Naive B cell (primary cell): ENCODE measurements at places on chromosomes 7 and 10. TPM values are rescaled to one million over a fixed set of nuclear protein-coding genes. Genes with fewer than 3 reads are reported as not detected.
A peak's percentile ranks its signal among the peaks of the same experiment; 100 is the strongest.

GRCh38 chr7:158779061-158780000 lies 50.0 kb downstream of the ESYT2 start:
- no peak for DNase-seq
- H3K36me3 ChIP-seq, result no peaks in the 10 kb centered on the region
- no peak overlapping the region for H3K27ac ChIP-seq
- H3K27me3 ChIP-seq, result no peaks in the 10 kb centered on the region
- no peak overlapping the region for H3K4me3 ChIP-seq
- H3K4me1 ChIP-seq, result no peaks in the 10 kb centered on the region

GRCh38 chr7:128458956-128459355 lies 3.3 kb downstream of the HILPDA start:
- DNase-seq, result no peak
- no peaks in the 10 kb centered on the region for H3K36me3 ChIP-seq
- no peaks in the 10 kb centered on the region for H3K27me3 ChIP-seq

FAM24B gene
- 10.8 TPM for polyA plus RNA-seq

GRCh38 chr10:102769375-102770107 lies 25.8 kb downstream of the WBP1L start:
- H3K36me3 ChIP-seq, result no peaks in the 10 kb centered on the region
- no peak for DNase-seq
- H3K4me1 ChIP-seq, result peaks cover 49% of the 10 kb centered on the region
- H3K27ac ChIP-seq, result peak overlapping the region; percentile 43

DNA sequence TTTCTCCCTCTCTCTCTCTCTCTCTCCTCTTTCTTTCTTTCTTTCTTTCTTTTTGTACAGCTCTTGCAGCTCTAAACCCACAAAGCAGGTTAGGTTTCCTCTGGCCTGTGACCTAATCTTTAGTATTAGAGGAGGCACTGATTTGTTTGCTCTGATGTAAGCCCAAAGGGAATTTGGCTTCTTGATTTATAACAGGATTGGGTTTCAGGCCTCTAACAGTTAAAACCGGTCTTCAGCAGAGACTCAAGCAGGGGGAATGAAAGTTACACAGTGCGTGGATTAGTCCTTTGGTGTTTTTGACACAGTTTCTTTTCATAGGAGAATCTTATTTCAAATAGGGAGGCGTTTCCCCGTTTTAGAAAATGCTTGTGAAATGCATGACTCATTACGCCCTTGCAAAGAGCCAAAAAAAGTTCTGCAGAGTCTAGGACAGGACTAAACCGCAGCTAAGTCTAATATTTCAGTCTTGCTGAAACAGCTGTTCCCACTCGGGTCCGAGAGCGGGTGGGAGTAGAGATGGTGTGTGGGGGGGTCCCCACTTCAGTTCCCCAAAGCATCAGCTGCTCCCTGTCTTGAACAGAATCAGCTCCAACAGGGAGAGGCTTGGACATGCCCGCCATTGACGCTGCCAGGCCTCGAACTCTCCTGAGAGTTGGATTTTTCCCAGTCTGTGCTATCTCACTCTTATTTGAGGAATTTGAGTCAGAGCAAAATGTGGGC lies 296.5 kb upstream of the PITRM1 start:
- no peak overlapping the region for H3K4me3 ChIP-seq
- no peaks in the 10 kb centered on the region for H3K36me3 ChIP-seq
- H3K4me1 ChIP-seq, result peaks cover 37% of the 10 kb centered on the region
- H3K27me3 ChIP-seq, result no peaks in the 10 kb centered on the region

DNA sequence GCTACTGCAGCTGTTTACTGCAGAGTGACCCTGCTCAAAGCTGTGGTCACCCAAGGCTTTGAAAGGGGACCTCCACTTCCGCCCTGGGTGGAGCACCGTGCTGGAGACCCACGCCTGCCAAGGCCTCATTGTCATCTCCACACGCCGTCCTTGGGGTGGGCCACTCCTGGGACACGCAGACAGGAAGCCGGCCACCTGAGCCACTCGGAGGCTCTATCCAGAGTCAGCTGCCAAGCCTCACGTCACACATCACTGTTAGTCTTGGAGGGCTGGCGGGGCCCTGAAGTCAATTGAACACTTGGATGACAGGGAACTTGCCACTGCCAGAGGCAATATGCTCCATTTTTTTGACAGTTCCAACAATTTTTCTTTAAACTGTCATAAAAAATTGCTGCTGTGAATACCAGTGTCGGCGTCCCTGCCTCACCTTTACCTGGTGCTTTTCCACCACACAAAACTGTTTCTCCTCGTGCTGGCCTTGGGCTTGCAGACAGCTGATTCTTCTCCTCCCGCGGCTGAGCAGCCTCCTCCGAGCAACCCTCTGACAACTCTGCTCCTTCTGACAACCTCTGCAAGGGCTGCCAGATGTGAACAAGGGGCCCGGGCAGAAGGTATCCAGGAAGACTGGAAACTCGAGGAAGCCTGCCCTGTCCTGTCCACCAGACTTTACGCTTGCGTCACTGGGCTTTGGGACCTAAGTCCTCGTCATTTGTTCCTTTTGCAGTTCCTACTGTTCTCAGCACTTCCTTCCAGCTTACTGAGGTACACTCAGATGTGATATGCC lies 81.9 kb downstream of the EGFR start:
- H3K27ac ChIP-seq, result no peak overlapping the region
- peaks cover 27% of the 10 kb centered on the region for H3K27me3 ChIP-seq
- DNase-seq, result no peak
- H3K4me1 ChIP-seq, result no peaks in the 10 kb centered on the region

- H3K4me1 ChIP-seq, result no peaks in the 10 kb centered on the region
- H3K4me3 ChIP-seq, result no peak overlapping the region
- peaks cover 8% of the 10 kb centered on the region for H3K27me3 ChIP-seq
Measured at GRCh38 chr10:18689498-18689897, 30.3 kb downstream of the ARL5B start.

DNA sequence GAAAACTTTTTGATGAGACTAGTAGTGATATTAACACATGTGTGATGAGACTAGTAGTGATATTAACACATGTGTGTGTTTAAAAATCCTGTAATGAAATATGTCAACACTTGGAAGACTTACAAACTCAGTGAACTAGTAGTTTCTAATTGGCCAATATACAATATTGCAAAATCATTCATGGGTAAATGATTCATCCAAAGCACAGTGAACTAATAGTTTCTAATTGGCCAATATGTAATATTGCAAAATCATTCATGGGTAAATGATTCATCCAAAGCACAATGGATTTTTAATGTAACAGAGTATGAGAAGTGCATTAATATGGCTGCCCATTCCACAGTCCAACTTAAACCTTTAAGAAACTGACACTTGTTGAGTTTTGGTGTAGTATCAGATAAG lies 77.8 kb downstream of the ATAD1 start:
- no peaks in the 10 kb centered on the region for H3K27me3 ChIP-seq
- no peak overlapping the region for H3K27ac ChIP-seq
- no peak for DNase-seq
- H3K36me3 ChIP-seq, result no peaks in the 10 kb centered on the region
- H3K4me1 ChIP-seq, result no peaks in the 10 kb centered on the region
- no peak overlapping the region for H3K4me3 ChIP-seq

GRCh38 chr7:148371280-148371937 lies 219.2 kb upstream of the C7orf33 start:
- H3K4me1 ChIP-seq, result peaks cover 20% of the 10 kb centered on the region
- H3K27ac ChIP-seq, result no peak overlapping the region
- DNase-seq, result no peak
- peaks cover 17% of the 10 kb centered on the region for H3K36me3 ChIP-seq
- no peaks in the 10 kb centered on the region for H3K27me3 ChIP-seq

GRCh38 chr7:25720427-25720826 lies 431.6 kb upstream of the NFE2L3 start:
- no peak overlapping the region for H3K27ac ChIP-seq
- no peak overlapping the region for H3K4me3 ChIP-seq
- no peaks in the 10 kb centered on the region for H3K36me3 ChIP-seq
- no peak for DNase-seq

PCDH15 gene
- not detected for polyA plus RNA-seq

CPEB3 gene
- polyA plus RNA-seq, result 2.8 TPM

NOBOX gene
- not detected for polyA plus RNA-seq

AGAP4 gene
- 0.99 TPM for polyA plus RNA-seq

ZNF425 gene
- 0.70 TPM for polyA plus RNA-seq

GRCh38 chr7:13850185-13850752 lies 139.2 kb downstream of the ETV1 start:
- no peaks in the 10 kb centered on the region for H3K4me1 ChIP-seq
- no peaks in the 10 kb centered on the region for H3K27me3 ChIP-seq
- DNase-seq, result no peak
- H3K4me3 ChIP-seq, result no peak overlapping the region
- H3K36me3 ChIP-seq, result no peaks in the 10 kb centered on the region

MOGAT3 gene
- not detected for polyA plus RNA-seq

FGL2 gene
- polyA plus RNA-seq, result 4.1 TPM

RADIL gene
- polyA plus RNA-seq, result not detected

- no peak for DNase-seq
- no peak overlapping the region for H3K4me3 ChIP-seq
- peaks cover 12% of the 10 kb centered on the region for H3K36me3 ChIP-seq
Measured at GRCh38 chr7:388023-388960, 98.3 kb downstream of the FOXL3 start.

PNLIPRP3 gene
- not detected for polyA plus RNA-seq

DNA sequence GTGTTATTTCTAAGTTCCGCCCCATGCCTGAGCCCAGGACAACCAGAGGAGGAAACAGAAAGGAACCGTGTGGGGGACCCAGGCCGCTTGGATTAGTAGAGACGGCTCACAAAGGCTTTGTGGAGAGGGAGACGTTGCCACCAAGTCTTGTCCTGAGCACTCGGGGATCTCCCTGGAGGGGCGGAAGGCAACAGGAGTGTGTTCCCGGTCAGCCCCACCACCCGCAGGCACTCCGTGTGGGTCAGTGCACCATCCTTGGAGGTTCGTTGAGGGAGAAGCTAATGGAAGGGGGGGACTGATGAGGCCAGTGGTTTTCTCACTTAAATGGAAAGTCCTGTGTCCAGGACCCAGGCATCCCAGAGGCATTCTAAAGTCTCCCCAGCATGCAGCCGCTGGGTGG lies 26.7 kb upstream of the EN2 start:
- no peaks in the 10 kb centered on the region for H3K36me3 ChIP-seq
- no peaks in the 10 kb centered on the region for H3K4me1 ChIP-seq
- peaks cover 36% of the 10 kb centered on the region for H3K27me3 ChIP-seq
- no peak for DNase-seq
- H3K27ac ChIP-seq, result no peak overlapping the region
- no peak overlapping the region for H3K4me3 ChIP-seq

FGF8 gene
- not detected for polyA plus RNA-seq

- no peak overlapping the region for H3K4me3 ChIP-seq
- peak overlapping the region; percentile 85 for H3K27ac ChIP-seq
- DNase-seq, result no peak
- H3K36me3 ChIP-seq, result peaks cover 38% of the 10 kb centered on the region
- H3K4me1 ChIP-seq, result peaks cover 14% of the 10 kb centered on the region
Measured at GRCh38 chr7:87448388-87448787, 27.1 kb downstream of the ABCB4 start.

- no peaks in the 10 kb centered on the region for H3K4me1 ChIP-seq
- no peak for DNase-seq
- H3K27me3 ChIP-seq, result no peaks in the 10 kb centered on the region
- no peak overlapping the region for H3K4me3 ChIP-seq
- no peaks in the 10 kb centered on the region for H3K36me3 ChIP-seq
Measured at GRCh38 chr10:95485056-95485844, 75.9 kb downstream of the SORBS1 start.

GRCh38 chr7:47492716-47493325 lies 89.1 kb downstream of the TNS3 start:
- no peaks in the 10 kb centered on the region for H3K36me3 ChIP-seq
- no peak overlapping the region for H3K27ac ChIP-seq
- no peaks in the 10 kb centered on the region for H3K27me3 ChIP-seq
- DNase-seq, result no peak

- no peak for DNase-seq
- no peak overlapping the region for H3K27ac ChIP-seq
- peaks cover 45% of the 10 kb centered on the region for H3K27me3 ChIP-seq
- no peaks in the 10 kb centered on the region for H3K4me1 ChIP-seq
- no peak overlapping the region for H3K4me3 ChIP-seq
Measured at GRCh38 chr10:1287971-1288401, 231.8 kb downstream of the WDR37 start.

DNA sequence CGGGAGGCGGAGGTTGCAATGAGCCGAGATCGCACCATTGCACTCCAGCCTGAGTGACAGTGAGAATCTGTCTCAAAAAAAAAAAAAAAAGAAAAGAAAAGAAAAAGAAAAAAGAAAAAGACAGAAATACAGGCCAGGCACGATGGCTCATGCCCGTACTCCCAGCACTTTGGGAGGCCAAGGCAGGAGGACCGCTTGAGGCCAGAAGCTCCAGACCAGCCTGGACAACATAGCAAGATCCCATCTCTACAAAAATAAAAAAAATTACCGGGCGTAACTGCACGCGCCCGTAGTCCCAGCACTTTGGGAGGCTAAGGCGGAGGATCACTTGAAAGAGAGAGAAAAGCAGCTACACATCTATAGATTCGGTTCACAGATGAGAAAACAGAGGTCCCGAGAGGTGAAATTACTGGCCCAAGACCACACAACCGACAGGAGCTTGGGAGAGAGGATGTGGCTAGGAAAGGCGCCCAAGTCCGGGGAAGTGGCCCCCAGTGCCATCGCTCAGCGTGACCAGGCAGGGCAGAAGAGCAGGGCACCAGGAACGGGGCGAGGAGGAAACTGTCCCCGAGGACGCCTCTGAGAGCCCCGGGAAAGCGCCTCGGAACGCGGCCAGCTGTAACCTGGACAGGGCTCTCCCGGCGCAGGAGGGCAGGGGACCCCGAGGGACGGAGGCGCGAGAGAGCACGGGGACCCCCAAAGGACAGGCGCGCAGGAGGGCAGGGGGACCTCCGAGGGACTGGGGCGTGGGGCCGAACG lies 612 bp downstream of the SNX8 start:
- DNase-seq, result no peak
- peaks cover 28% of the 10 kb centered on the region for H3K4me1 ChIP-seq
- H3K36me3 ChIP-seq, result no peaks in the 10 kb centered on the region
- H3K27ac ChIP-seq, result no peak overlapping the region

DNA sequence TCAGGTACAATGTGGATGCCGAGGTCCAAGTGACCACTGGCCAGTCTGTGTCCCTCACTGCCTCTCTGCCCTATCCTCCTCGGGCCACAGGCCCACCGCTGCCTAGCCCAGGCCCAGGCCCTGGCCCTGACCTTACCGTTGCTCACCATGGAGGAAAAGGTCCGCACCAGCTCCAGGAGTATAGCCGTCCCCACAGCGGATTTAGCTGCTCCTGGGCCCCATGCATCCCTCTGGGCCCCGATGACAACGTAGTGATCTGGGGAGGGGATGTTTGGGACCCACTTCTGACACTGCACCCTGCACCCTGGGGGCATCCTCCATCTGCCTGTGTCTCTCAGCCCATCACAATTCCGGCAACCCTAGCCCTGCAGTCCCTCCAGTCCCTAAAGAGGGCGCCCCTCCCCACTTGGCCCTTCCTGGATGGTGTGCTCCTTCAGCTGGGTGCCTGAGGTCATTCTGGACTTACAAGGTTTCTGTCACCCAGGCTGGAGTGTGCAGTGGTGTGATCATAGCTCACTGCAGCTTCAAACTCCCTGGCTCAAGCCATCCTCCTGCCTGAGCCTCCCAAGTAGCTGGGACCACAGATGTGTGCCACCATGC lies 12.1 kb downstream of the TFR2 start:
- H3K27ac ChIP-seq, result no peak overlapping the region
- no peaks in the 10 kb centered on the region for H3K27me3 ChIP-seq
- H3K4me1 ChIP-seq, result peaks cover 20% of the 10 kb centered on the region
- no peaks in the 10 kb centered on the region for H3K36me3 ChIP-seq
- DNase-seq, result no peak

- peaks cover 16% of the 10 kb centered on the region for H3K27me3 ChIP-seq
- no peaks in the 10 kb centered on the region for H3K4me1 ChIP-seq
- no peak overlapping the region for H3K27ac ChIP-seq
- H3K4me3 ChIP-seq, result no peak overlapping the region
- H3K36me3 ChIP-seq, result no peaks in the 10 kb centered on the region
Measured at GRCh38 chr10:80924063-80924952, 386.6 kb downstream of the SH2D4B start.

GRCh38 chr7:66140924-66141323 lies 26.3 kb downstream of the CRCP start:
- H3K4me1 ChIP-seq, result peaks cover 11% of the 10 kb centered on the region
- H3K27me3 ChIP-seq, result no peaks in the 10 kb centered on the region
- peak overlapping the region; percentile 79 for H3K27ac ChIP-seq
- no peak for DNase-seq
